ENCODE measurements at places on chromosomes 4 and X.

GRCh38 chr4:6948134-6948460 lies 38.5 kb downstream of the TBC1D14 start:
- no peak for DNase-seq

- DNase-seq = no peak
Observed at GRCh38 chrX:54447461-54447860, 7.3 kb downstream of the TSR2 start.

DNA sequence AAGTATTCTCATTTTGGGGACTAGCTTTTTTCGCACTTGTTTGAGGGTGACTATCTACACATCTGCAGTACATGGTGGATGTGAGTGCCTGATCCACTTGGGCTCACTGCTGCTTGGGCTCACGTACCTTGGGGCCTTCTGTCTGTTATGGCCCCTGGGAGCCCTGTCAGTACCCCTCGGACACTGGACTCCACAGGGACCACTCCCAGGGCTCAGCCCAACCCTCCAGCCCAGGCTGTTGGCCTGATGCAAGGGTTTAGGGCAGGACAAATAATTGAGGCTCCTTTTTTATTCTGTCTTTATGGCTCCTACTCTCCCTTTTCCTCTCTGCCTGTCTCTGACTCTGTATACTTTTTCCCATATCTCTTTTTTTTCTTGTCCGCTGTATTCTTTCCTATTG lies 32.7 kb upstream of the MSN start:
- DNase-seq = no peak

GRCh38 chr4:169594560-169595195 lies 17.7 kb downstream of the NEK1 start:
- no peak for DNase-seq

GRCh38 chrX:129760155-129760554 lies 19.6 kb upstream of the SASH3 start:
- DNase-seq = no peak

GRCh38 chr4:155548173-155548572 lies 118.5 kb upstream of the GUCY1A1 start:
- DNase-seq = no peak

Measured in activated T-cell treated with anti-CD3 and anti-CD28 coated beads, Interleukin-2, amount 50 U/mL, for 48 hours (primary cell).